HuH-7 (cell line): ENCODE measurements at places on chromosomes 7 and 10.
A peak's percentile ranks its signal among the peaks of the same experiment; 100 is the strongest.

- no peak for DNase-seq
Observed at GRCh38 chr7:27834179-27834921, 94.4 kb downstream of the TAX1BP1 start.

DNA sequence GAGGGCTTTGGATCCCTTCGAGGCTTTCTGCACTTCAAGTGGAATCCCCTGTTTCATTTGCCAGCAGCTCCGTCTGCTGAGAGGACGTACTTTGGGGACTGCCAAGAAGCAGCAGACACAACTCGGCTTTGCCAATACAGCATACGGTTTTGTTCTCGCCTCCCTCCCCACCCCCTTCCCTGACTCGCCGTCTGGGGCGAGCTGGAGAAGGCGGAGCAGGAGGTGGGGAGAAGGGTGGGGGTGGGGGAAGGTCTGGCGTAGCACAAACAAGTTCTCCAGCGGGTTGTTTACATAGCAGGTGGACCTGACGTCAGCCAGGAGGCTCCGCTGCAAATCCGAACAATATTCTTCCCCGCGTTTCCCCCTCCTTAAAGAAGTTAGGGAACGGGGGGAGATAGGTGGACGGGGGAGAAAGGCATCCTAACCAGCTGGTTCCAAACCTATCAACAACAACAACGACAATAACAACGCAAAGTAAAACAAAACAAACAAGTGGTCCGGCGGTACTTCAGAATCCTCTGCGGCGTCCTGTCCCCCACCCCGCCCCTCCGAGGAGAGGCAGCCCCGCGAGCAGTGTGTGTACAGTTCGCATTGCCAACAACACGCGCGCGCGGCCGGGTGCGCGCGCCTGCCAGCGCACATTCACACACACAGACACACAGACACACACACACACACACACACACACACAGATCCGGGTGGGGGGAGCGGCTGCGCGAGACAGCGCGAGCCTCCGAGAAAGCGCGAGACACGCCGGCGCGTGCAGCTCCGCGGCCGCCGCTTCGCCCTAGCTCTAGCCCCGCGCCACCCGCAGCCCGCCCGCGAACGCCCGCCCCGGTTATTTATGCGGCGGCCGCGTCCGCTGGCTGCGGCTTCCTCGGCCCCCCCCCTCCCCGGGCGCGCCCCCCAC lies 167.0 kb upstream of the PPP1R3A start:
- peak; percentile 93 for DNase-seq

- no peak for DNase-seq
Observed at GRCh38 chr7:107173691-107174406, 5.0 kb downstream of the HBP1 start.

DNA sequence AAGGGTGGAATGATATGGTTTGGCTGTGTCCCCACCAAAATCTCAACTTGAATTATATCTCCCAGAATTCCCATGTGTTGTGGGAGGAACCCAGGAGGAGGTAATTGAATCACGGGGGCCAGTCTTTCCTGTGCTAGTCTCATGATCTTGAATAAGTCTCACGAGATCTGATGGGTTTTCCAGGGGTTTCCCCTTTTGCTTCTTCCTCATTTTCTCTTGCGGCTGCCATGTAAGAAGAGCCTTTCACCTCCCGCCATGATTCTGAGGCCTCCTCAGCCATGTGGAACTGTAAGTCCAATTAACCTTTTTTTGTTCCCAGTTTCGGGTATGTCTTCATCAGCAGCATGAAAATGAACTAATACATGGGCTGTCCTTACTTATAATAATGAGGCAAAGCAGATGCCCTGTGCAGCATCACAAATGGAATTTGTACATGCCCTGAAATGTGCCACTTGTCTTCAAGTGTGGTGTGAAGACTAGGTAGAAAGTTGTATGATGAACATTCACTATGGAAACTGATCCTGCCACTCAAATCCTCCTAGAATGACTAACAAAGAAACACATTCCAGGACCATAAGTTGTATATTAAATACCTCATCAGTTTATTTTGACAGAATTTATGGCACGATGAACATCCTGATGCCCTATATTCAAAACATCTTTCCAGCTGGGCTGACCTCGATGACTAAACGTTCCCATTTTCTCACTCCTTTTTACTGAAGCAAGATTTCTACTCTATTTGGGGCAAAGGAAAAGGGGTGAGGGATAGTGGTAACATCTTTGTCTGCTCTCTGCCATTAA lies 122.8 kb upstream of the CTTNBP2 start:
- DNase-seq: no peak

- DNase-seq: no peak
Observed at GRCh38 chr10:20817116-20817515, 80.0 kb downstream of the NEBL start.

GRCh38 chr7:45703911-45704682 lies 129.9 kb downstream of the ADCY1 start:
- DNase-seq: no peak
